Kidney epithelial cell (primary cell): ENCODE measurements at places on chromosomes 5 and 9.

- no peak for DNase-seq
Observed at GRCh38 chr5:148607406-148607805, 46.9 kb downstream of the HTR4 start.

DNA sequence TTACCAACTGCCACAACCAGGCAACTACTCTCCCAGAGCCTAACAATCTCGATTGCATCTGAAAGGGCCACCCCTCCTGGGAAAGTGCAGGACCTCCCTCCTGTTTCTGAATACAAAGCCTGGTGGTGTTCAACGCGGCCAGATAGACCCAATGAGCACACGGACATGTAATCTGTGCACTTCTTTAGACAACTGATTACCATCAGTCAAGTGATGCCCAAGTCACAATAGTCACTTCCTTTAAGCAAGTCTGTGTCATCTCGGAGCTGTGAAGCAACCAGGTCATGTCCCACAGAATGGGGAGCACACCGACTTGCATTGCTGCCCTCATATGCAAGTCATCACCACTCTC, 739 bp downstream of the C9orf72 start:
- no peak for DNase-seq

DNA sequence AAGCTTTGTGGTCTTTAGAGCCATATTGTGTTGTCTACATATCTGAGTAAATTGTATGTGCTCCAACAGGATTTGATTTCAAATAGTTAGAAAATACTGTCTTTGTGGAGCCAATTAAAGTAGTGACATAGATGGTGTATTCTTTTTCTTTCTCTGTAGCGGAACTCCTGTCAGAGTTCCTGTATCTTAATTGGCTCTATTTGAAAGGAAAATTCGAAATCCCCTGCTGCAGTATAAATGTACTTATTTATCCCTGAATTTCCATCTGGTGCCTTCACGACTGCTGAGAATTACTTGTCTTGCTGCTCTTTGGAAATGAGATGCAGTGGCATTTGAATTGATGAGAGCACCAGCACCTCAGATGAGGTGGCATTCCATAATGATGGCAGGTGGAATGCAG, 546.7 kb upstream of the SGCD start:
- DNase-seq = no peak

DNA sequence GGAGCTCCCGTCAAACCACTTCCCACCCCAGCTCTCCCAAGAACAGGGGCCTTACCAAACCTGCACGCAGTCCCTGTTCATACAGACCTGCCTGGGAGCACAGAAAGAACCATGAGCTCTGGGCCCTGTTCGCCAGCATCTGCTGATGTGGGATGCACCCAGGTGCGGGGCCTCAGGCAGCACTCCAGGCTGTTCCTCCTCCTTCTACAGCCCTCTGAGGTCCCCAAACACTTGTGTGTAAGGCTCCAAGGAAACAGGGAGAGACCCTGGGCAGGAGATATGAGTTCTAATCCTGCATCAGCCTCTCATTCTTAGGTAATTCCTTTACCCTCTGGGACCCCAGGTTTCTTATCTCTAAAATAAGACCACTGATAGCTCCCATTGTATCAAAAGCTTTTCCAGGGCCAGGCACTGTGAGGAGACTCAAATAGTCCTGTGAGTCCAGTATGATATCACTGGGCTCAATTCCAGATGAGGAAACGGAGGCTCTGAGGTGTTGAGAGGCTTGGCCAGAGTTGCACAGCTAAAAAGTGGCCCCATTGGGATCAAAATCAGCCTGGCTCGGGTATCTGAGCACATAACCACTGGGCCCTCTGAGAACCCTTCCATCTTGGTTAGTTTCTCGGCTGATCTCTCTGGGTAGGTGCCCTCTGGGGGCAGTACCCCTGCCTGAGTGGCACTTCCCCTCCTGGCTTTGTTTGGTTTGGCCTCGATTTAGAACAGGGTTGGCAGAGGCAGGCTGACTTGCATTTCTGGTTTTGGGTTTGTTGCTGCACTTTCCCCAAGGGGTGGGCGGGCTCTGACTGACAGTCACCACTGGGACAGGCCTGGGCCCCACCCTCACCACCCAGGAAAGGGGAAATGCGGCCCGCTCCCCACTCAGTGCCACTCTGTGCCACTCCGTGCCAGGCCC, 116.8 kb downstream of the RGS3 start:
- no peak for DNase-seq

- DNase-seq = no peak
Observed at GRCh38 chr5:165502893-165503691, 1997.7 kb downstream of the MAT2B start.

- DNase-seq = no peak
Observed at GRCh38 chr5:141413540-141414069, 818 bp downstream of the PCDHGA10 start.
